Endothelial cell (in vitro differentiated cells): ENCODE measurements at places on chromosomes 12 and 14.

- DNase-seq, result no peak
These were observed 60.2 kb upstream of the FERMT2 start for GRCh38 chr14:53011053-53011462.

GRCh38 chr12:68868043-68868790 is 60.2 kb downstream of the MDM2 start:
- no peak for DNase-seq

GRCh38 chr12:50182461-50182860 is 15.3 kb upstream of the CERS5 start:
- no peak for DNase-seq

GRCh38 chr12:13362260-13362841 is 165.8 kb downstream of the EMP1 start:
- DNase-seq, result peak; percentile 71

GRCh38 chr12:75657831-75658230 is 146.4 kb upstream of the KRR1 start:
- DNase-seq, result no peak

DNA sequence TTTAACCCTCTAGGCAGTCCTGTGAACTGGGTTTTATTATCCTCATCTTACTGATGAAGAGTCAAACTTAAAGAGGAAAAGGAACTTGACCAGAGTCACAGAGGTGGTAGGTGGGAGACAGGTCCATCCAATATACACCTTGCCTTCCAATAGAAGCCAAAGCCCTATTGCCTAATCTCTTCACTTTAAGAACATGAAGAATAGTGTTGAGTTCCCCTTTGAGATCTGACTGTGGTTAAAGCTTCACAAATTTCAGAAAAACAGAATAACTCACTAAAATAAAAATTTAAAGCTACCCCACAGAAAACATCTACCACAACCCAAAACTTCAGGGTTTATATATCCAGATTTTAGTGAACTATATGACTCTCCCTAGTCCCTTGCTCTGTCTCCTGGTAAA is 115.4 kb downstream of the ETV6 start:
- no peak for DNase-seq

- no peak for DNase-seq
These were observed 22.4 kb upstream of the TAS2R42 start for GRCh38 chr12:11209113-11209512.

GRCh38 chr14:94933486-94933885 is 163.6 kb upstream of the GSC start:
- no peak for DNase-seq

DNA sequence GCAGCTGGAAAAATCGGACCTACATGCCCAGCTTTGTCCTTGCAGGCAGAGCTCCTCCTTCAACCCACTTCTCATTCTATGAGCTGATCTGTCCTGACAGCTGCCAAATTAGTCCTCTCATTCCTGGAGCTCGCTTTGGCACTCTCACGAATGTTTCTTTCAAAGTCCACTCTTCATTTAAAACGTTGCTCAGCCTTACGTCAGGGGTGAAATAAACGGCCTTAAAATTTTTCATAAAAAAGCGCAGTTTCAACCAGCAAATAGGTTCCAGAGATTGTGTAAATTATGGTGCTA is 120.9 kb upstream of the HIF1A start:
- no peak for DNase-seq

GRCh38 chr12:131105736-131106348 is 152.1 kb downstream of the ADGRD1 start:
- DNase-seq, result no peak

DNA sequence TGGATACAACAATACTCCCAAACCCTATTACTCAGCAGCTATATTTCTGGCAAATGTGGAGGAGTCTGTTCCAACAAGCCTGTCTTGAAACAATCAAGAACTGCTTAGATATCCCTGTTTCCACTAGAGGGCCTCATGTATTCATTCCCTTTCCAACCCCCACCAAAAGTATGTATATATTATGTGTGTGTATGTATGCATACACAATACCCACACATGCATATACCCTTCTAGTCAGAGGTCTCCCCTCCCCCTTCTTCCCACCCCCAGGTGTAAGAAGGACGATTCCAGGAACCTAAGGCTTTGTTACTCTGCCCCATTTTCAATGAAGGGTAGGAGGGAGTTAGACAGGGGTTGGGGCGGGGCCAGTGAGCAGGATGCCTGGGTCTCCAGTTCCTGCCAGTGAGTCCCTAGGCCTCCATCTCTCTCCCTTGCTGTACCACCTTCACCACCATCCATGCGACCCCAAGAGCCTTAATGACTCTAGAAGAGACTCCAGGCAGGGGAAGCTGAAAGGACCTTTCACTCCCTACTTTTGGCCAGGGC is at the start of gene DGKA:
DGKA (plus strand) TSS at position 392 of the 546 bp plus-strand sequence. CDS start 5,342 bp downstream, outside the sequence.
- peak; percentile 32 for DNase-seq

- DNase-seq, result peak; percentile 43
These were observed 11.4 kb downstream of the AGAP2 start for GRCh38 chr12:57726884-57727757.

GRCh38 chr14:104094709-104095425 is 9.4 kb downstream of the ASPG start:
- peak; percentile 94 for DNase-seq

- no peak for DNase-seq
These were observed 170.1 kb downstream of the ADGRD1 start for GRCh38 chr12:131123817-131124216.

DNA sequence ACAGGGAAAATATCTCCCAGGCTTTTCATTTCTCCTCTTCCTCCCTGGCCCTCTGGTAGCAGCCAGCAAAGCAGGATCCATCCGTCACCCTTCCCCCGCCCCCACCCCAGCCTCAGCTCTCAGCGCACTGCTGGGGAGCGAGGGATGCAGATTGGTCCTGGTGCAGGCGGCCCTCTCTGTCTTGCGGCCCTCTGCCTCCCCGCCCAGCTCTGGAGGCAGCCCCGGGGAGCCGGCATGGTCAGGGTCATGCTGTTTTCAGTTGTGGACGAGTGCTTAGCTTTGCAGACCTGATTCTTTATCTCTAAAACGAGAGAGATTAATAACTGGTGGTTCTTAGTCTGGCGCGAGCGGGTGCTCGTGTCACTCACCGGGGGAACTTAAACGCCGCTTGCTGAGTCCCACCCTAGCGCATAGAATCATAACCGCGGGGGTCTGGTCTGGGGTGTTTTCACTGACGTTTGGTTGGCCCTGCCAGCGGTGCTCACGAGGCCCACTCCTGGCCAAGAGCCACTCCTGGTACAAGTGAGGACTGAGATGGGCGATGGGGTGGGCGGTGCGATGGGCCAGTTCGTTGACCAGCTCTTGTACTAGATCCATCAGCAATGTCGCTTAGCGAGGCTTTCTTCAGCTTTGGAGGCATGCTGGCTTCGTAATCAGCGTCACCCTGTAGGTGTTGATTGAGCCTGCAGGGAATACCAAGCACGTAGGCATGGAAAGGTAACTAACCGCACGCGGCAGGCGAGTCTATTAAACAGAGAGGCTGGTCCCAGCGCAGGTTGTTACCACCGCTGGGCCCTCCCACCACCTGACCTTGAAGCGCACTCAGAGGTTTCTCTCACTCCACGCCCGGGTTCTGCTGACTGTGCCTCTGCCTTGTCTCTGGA is 95.2 kb downstream of the TSPAN9 start:
- DNase-seq, result no peak

GRCh38 chr12:30896461-30896860 is 30.1 kb upstream of the TSPAN11 start:
- DNase-seq, result no peak

DNA sequence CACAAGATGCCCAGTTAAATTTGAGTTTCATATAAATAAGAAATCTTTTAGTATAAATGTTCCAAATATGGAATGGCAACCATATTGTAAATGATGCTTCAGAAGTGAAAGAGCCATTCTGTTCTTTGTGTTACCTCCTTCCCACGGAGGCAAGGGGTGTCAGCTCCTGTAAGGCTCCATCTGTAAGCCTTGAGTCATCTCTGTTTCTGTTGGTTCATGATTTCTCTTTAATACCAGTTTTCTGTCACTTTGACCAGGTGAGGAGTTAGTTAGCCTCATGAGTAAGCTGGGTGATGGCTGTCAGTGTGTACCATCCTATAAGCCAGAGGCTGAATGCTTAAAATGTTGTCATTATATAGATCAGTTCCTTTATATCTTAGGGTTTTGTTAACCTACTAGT is 61.9 kb downstream of the TMEM30B start:
- DNase-seq, result no peak

DNA sequence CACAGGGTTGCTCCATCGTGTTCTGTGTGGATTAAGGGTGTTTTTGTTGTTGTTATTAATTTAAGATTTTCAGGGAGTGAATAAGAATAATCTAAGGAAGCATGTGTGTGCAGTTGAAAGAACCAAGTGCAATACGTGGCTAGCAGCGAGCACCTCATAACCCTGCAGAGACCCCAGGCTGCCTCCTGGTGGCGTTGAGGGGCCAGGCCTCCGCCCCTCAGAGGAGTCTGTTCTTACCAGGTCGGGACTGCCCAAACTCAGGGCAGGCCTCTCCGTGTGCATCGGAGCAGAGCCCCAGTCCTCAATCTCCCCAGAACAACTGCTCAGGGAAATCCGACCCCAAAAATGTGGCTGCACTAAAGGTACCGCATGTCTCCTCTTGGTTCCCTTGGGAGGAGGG is 36.8 kb downstream of the IL31 start:
- DNase-seq, result no peak

DNA sequence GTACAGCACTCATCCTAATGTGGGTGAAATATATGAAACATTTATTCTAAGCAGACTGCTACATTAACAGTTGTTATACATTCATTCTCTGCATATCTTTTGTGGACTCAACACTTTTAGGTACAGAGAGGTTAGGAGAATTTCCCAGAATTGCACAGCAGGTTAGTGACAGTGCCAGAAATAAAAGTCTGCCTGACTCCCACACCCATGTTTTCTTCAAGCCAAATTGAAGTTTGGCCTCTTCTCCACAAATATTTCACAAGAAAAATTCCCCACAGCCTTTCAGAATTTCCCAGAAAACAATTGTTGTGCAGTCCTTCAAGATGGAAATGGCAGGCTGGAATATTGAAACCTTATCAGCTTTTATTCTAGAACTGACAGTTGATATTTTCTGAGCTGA is 464.8 kb downstream of the RAD51B start:
- DNase-seq, result no peak

DNA sequence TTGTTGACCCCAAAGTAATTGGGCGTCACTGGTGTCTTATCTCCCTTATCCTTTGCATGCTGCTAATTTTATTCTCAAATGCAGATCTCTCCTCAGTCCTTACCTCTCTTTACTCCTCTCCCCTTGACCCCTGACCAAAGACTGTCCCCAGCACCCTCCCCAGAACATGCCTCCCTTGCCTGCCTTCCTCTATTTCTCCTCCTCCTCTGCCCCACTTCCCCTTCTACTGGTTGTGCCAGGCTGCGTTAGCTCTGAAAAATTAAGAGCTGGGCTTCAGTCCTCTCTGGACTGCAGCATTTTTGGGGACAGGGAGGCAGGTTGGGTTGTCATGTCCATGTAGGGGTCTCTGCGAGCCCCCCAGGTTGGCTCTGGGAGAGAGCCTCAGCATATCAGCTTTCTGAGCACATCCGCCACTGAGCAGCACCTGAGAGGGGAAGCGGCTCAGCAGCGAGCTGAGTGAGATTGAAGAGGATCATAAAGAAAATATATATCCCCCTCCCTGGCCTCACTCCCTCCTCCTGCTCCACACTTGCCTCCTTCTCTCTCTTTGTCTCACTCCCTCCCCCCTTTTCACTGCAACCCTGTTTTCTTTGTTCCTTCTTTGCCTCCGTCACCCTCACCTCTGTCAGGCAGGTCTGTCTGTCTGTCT is 6.4 kb upstream of the CISTR start:
- no peak for DNase-seq

DNA sequence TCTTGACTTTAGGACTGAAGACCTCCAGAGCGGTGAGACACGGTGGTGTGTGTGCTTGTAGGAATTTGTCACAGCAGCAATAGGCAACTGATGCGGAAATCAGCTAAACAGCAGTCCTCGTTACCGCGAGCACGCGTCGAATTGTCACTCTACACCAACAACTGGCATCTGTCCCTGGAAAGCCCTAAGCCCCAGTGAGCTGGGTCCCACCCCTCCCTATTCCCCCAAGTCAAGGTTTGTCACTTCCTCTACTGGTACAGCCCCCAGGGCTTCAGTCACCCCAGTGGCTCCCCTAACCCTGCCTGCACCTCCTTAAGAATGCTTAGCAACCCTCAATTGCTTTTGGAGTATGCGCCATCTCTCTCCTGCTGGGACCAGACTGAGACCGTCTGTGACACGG is 173.6 kb downstream of the PIWIL1 start:
- no peak for DNase-seq

DNA sequence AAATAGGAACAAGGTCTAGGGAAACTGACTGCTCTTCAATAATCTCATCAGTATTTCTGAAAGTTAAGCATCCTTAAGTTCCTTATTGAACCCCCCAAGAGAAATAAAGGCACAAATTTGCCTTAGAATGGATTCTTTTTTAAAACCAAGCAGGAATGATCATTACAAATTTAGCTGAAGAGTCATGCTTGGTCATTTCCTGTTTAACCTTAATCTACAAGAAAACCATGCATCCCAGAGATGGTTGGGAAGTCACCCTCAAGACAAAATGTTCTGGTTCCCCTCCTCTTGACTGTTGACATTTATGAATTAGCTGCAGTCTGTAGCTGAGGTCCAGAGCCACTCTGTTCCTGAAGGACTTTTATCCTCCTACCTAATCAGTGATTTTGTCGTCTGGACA is 291.8 kb upstream of the G2E3 start:
- no peak for DNase-seq

DNA sequence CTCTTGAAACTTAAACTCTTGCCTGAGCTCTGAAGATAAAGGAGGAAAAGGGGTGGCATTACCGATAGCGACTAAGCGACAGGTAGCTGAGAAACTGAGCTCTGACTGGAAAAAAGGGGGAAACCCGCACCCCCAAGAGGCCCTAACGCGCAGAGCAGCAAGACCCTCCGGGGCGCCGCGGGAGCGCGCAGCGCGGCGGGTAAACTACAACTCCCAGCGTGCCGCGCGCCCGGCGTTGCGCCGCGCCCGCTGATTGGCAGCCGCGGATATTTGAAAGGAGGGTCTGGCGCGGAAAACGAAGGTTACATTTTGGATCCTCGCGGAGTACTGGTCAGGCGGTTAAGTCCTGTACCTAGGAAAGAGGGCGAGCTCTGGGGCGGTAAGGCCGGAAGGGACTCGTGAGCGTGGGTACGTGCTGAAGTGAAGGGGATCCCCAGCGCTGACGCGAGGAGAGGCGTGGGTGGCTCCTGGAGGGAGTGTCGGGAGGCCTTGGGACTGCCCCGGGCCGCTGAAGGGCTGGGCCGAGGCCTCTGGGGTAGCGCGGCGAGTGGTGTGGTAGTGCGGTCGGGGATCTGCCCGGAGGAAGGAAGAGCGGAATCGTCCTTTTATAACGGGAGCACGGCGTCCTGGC is at the start of gene ESPL1:
ESPL1 (plus strand) TSS at position 301 of the 631 bp plus-strand sequence. CDS start 468 bp downstream, outside the sequence.
- DNase-seq, result peak; percentile 67

DNA sequence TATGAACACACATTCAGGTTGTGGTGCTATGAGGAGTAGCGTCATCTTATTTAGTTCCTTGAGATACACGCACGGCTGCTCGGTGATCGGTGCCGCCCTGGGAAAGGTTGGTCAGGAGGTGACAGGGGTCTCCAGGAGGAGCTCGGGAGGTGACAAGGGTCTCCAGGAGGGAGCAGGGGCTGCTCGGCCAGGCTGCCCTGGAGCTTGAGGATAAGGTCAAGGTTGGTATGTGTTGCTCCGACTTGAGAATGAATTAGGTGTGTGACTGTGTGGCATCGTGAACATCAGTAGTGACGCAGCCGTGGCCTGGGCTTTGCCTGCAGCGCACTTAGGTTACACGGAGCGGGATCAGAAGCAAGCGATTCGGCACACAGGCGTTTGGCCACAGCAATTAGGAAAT is 36.2 kb downstream of the CCDC92 start:
- no peak for DNase-seq

GRCh38 chr12:66119229-66119869 is 11.2 kb downstream of the LLPH start:
- DNase-seq, result no peak
